T-helper 2 cell treated with Interferon-gamma antibody and Interleukin-4, amounts not matched to agents 5 μg/mL and 100 μg/mL, for 36 hours (primary cell): ENCODE measurements at places on chromosomes 3 and 15.

DNA sequence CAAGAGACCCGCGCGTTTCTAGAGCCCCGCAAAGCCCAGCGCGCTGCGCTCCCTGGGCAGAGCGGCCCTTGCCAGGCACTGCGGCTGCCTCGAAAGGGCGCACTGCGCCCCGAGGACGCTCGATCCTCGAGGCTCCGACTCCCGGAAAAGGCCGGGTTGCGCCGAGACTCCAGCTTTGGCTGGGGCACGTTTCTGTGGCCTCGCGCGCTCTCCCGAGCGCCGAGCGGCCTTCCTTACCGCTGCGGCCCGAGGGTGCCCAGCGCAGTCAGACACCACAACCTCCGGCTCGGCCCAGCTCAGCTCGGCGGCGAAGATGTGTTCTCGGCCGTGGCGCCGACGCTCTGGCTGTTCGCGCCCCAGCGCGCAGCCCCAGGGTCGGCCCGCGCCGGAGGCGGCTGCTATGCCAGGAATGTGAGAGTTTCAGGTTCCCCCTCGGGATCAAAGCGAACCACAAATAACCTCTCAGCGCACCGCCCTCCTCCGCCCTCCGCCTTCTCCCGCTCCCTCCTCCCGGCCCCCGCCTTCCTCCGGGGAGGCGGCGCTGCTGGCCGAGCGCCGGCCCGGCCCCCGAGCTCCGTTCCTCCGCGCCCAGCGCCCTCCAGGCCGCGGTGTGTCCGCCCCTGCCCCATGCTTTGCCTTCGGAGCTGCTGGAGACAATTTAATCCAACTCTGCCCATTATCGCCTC, at the start of gene AMOTL2:
Gene AMOTL2 (minus strand): TSS at position 343 of the 686 bp plus-strand sequence. CDS start 3,014 bp downstream, outside the sequence.
- DNase-seq: peak; percentile 5

DNA sequence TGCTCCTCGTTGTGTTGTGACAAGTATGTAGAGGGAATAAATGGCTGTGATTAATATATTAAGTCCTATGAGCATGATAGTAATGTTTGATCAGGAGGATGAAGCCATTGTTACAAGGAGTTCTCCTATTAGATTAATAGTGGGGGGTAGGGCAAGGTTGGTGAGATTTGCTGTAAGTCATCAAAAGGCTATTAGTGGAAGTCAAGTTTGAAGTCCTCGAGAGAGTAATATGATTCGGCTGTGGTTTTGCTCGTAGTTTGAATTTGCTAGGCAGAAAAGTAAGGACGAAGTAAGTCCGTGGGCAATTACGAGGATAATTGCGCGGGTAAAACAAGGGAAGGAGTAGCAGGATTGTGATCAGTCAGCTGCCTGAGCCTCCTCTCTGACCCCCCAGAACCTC, 26.0 kb upstream of the BUB1B start:
- no peak for DNase-seq

GRCh38 chr3:132867956-132868355, 145.7 kb upstream of the NPHP3 start:
- DNase-seq: no peak

DNA sequence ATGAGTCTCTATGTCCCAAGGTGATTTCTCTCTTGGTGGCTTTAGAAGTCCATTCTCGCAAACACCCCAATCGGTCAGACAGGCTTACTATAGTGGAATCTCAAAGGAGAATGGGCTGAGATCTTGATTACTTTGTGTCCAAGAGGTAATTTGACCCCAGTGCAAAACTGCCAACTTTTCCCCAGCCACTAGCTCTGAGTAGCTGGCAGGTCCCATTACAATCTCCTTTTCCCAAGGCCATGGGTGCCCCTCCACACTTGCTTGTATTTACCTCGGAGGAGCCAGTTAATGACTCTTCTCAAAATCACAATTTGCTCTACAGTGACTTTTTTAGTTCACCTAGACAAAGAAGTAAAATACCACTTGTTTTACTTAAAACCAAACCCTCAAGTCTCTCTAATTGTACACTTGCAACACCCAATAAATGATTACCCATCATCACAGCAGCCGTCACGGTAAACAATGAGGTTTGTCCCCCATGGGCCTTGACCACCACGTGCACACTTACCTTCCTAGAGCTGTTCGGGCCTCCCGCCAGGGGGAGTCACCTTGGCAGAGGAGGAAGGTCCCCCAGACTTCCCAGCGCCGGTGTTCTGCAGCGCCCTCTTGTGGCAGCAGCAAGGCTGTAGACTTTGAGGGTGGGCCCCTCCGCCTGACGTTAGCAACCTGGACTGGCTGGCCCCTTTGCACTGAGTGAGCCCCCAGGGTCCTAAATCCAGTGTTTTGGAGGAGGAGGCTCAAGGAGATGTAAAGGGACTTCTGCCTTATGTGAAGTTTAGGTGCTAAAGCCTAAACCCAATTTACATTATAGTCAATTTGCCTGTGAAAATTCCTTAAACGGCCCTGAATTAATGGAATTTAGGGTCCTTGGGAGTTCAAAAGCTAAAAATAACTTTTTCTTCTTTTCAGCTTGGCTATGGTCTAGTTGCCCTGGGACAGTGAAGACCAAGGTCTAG, 18.7 kb upstream of the HDAC11 start:
- peak; percentile 67 for DNase-seq

DNA sequence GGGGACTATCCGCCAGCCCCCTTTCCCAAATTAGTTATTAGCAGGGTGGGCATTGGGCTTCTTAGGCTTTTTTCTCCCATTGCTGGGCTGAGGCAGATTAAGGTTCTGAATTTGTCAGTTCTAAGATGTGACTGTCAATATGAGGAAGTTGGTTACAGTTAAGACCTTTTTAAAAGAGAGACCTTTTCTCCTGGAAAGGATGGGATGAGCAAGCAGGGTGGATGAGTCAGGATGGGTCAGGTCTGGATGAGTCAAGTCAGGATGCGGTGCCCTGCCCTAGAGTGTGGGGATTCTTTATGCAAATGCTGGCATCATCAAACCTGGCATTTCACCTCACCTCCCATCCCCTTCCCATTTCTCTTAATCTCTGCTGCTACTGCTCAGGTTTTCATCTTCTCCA, 1.9 kb downstream of the AEN start:
- DNase-seq: peak; percentile 80

DNA sequence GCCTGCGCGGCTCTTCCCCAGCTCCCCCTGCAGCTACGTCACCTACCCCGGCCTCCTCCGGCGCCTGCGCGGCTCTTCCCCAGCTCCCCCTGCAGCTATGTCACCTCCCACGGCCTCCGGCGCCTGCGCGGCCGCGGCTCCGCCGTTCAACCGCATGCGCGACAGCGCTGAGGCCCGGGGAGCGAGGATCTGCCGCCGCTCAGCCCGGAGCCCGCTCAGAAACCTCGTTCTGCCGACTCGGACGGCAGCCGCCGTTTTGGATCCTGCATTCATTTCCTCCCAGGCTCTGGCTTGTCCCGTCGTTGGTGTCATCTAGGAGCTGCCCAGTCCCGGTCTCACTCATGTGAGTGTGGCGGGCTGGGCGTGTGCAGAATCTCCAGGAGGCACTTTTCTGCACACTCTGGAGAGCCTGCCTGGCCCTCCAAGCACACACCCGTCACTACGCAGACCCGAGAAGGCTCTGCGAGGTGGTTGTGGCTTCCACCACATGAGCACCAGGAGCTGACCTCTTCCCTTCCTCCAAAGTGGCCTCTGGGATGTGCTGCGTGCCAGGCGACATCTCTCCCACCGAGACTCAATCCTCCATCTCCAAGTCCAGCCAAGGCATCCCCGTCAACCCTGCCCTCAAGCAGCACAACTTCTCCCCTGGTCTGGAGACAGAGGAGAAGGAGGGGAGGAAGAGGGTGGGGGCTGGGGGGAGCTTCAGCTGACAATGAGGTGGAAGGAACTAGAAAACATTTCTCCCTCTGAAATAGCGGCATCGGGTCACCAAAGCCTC, 165.3 kb downstream of the CHSY1 start:
- no peak for DNase-seq

DNA sequence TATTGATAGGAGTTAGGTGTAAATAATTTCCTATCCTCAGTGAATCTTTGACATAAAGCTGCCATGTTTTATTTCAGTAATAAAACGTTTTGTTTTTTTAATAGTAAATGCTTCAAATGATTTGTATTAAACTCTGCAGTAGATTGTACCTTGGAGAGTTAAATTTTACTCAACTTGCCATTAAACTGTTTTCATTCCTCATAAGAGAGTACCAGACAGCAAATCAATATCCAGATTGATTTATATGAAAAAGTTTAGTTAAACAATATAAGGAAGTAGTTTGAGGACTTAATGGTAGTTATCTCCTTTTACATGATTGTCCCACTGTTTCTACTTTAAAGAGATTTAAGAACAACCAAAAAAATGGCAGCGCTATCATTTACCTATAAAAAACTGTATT, 18.4 kb downstream of the ALDH1A2 start:
- no peak for DNase-seq
